ENCODE measurements at places on chromosomes 6 and 20.

GRCh38 chr6:2630891-2631571 is 119.7 kb downstream of the MYLK4 start:
- DNase-seq, result peak; percentile 90

DNA sequence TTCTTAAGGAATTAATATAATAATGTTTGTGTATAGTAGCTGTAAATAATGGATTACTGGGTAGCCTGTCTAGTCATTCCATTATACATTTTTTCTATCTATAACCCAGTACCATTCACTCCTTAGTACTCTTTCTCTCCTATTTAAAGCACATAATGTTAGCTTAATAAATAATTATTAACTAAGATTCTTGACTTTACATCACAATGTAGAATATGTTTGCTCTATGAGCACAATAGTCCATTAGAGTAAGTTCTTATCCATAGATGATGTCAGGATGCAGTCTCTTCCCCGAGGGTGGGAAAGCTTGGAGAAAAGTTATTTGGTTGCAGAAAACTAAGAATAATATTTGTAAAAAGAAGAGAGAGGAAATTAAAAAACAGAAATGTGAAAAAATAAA is 226.4 kb upstream of the EYS start:
- no peak for DNase-seq

- DNase-seq, result no peak
These were observed 3.5 kb upstream of the MOCS1 start for GRCh38 chr6:39937686-39938333.

GRCh38 chr6:79005024-79005423 is 73.0 kb downstream of the PHIP start:
- DNase-seq, result no peak

GRCh38 chr6:132567566-132567965 is 2.6 kb upstream of the TAAR6 start:
- DNase-seq, result no peak

DNA sequence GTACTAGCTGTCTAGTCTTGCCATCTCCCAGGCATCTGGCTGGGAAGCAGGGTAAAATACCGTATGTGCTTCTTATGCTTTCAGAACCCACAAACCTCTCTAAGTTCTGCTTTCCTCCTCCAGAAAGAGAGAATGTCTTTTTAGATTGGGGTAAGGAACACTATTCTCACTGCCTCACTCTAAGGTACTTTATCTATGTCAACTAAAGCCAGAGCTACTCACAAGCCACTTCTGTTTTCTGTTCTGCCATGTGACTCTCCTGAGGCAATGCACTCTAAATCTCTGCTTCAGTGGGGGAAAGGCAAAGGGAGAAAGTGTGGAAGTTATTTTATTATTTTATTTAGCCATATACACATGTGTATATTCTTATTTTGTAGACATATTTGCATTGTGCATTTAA is 15.6 kb downstream of the MEP1A start:
- DNase-seq, result no peak

DNA sequence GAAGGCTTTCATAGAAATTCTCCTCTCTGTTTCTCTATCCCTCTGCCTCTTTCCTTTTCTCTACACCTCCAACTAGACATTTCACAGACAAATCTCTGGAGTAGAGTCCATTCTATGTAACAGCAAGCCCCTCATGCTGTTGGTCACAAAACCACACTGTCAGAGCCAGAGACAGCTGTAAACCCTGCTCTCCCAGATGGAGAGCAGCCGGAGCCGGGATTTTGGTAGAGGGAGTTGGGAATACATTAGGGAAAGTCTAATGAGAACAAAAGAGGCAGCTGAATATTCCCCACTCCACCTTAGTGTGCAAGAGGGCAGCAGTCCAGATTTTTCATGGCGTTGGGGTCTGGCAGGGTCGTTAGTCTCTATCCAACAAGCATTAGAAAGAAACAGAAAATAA is 68.3 kb upstream of the EDN1 start:
- no peak for DNase-seq

- DNase-seq, result no peak
These were observed 59.5 kb downstream of the PSMG4 start for GRCh38 chr6:3318226-3318625.

- DNase-seq, result no peak
These were observed 174.1 kb downstream of the NRN1 start for GRCh38 chr6:5832668-5833067.

- no peak for DNase-seq
These were observed 497.8 kb downstream of the PREX1 start for GRCh38 chr20:48329676-48330664.

GRCh38 chr6:87094576-87094975 is 330 bp downstream of the CGA start:
- DNase-seq, result no peak

- no peak for DNase-seq
These were observed 4.0 kb downstream of the LRRC73 start for GRCh38 chr6:43506171-43506570.

DNA sequence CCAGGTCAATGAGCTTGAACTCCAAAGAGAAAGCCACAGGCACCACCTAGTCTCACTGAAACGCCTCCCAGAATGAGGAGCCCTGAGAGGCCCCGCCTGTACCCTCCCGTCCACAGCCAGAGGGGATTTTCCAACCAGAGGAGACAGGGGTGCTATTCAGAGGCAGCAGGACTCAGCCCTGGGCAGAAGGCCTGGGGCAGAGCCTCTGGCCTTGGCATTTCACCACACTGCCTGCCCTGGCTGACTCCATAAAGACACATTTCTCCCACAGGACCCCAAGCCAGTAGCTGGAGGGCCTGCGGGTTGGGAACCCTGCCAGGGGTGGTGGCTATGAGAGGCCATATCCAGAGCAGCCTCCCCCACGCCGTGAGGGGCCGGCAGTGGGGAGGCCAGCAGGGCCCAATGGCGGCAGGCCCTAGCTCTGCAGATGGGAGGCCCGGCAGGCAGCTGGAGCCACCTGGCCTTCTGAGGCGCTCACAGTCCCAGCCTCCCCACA is 159.3 kb downstream of the PREX1 start:
- no peak for DNase-seq

DNA sequence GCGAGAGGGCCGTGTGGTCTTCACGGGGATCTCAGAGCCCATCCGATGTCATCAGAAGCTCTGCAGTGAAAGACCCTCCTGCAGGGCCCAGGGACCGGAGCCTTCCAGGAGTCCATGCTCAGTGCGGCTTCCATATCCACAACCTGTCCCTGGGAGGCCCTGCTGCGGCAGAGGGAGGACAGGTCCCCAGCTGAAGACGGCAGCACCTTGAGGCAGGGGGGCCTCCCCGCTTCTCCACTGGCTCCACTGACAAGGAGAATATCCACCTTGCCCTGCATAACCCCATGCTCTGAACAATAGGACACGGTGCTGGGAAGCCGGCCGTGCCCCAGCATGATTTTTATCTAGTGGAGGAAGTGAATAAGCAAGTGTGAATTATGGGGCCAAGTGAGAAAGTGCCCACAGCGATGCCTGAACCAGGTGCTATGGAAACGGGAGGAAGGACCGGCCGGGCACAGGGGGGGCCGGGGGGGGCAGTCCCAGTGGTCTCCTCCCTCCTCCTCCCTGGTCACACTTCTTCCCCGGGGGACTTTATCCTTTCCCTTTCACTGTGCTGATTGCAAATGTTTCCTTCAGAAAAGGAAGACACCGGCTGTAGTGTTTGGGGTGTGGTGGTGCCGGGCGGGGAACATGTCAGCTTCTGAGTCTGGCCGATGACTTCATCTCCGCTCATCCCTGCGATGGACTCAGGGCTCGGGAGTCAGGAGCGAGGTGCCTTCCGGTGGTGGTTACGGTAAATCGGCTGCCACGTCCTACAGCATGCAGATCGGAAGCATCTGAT is 225.1 kb downstream of the ERMARD start:
- DNase-seq, result no peak

DNA sequence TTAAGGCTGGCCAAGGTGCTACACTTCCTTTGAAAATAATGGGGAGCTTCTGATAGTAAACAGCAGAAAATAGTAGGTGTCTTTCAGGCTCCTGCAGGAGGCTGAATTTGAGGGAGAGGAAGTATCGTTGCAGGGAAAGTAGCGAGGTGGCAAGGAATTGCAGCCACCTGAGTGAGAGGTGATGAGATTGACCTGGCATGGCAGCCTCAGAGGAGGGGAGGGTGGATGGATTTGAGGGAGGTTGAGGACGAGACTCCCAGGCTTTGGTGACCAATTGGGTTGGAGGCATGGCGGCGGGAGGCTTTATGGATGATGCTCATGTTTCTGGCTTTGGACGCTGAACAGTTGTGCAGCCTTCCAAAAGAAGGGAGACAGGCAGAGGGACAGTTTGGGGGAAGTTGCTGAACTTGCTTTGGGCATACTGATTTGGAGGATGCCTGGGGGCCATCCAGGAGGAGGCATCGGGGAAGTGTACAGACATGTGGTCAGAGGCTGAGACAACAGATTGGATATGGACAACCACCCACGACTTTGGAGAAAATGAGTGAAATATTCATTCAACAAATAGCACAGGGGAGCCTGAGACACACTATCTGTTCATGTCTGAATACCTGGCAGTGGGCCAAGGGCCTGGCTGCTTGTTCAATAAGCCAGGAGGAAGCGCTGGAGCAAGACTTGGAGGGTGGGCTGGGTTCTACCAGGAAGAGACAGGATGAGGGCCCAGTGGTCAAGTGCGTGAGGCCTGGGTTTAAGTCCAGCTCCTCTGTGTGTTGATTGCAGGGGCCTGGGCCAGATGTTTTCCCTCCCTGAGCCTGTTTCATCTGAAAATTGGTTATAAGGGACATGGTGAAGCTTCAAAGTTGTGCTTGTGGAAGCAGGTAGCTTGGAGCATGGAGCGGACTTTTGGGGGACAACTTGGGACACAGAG is 113.2 kb downstream of the CEBPB start:
- DNase-seq, result no peak

DNA sequence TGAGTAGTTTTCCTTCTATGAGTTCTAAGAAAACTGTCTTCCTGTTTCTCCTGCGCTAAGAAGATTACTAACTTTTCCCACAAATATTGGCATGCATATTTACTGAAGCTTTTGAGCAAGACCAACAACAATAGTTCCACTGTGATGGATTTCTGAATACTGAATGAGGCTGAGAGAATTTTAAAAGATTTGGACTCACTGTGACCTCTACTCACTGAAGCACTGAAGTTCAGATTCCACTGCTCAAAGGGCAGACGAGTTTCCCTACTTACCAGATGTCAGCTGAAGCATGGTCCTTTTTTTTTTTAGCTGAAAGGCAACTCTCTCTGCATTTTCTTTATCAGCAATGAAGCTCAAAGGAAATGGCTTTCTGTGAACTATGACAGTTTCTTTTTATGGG is 718.5 kb downstream of the RFPL4B start:
- no peak for DNase-seq

GRCh38 chr6:44662461-44663121 is 275.1 kb downstream of the CDC5L start:
- DNase-seq, result no peak

GRCh38 chr20:36881888-36882287 is 6.0 kb downstream of the TLDC2 start:
- no peak for DNase-seq

- no peak for DNase-seq
These were observed 1955.7 kb upstream of the DEFB115 start for GRCh38 chr20:29301624-29302259.

- no peak for DNase-seq
These were observed 6.1 kb downstream of the EZR start for GRCh38 chr6:158813032-158813431.

GRCh38 chr6:16145038-16145437 is 16.2 kb downstream of the MYLIP start:
- DNase-seq, result no peak

DNA sequence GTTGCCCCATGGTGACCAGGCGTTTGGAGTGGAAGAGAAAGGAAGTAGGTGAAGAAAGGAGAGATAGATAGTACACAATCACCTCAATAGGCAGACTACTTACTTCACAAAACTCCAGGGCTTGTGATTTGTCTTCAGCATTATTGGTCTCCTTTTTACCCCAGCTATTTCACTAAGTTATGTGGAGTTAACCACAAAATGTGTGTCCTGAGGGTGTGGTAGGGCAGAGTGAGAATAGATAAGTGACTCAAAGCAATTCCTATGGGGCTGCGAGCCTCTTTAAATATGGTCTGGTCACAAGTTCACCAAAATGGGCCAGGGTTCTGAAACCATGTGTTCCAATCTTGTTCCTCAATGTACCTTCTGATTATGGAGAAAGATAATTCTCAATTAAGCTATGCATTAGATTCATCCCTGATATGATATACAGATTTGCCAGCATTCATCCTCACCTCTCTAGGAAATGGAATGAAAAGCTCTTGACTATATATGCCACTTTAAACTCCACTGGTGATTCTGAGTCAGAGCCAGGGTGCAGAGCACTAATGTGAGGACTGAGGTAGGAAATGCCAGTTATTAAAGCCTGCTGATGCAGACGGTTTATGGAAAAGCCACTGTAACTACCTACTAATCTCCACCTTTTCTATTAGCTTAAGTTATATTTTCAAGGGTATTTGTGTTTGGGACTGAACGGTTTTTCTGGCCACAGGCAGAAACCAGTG is 310.6 kb upstream of the MANEA start:
- DNase-seq, result no peak

DNA sequence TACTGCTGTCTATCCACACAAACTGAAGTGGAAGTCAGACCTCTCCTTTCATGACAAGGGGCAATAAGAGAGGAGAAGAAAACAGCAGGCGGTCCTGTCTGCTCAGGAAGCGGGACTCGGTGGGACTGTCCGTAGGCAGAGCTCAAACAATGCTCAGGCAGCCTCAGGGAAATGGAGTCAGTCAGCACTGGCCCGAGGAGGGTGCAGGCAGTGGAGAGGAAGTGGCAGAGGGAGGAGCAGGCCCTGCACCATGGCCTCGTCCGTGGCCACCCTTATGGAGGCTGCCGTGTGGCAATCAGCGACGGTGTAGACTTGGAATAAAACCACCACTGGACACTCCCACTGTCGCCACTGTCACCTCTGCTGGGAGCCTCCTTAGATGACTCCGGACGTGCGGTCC is 19.6 kb downstream of the FOXC1 start:
- no peak for DNase-seq

- DNase-seq, result no peak
These were observed 527 bp downstream of the TOMM34 start for GRCh38 chr20:44959638-44960102.

- DNase-seq, result no peak
These were observed 101.6 kb upstream of the FRMD1 start for GRCh38 chr6:168180548-168181011.

DNA sequence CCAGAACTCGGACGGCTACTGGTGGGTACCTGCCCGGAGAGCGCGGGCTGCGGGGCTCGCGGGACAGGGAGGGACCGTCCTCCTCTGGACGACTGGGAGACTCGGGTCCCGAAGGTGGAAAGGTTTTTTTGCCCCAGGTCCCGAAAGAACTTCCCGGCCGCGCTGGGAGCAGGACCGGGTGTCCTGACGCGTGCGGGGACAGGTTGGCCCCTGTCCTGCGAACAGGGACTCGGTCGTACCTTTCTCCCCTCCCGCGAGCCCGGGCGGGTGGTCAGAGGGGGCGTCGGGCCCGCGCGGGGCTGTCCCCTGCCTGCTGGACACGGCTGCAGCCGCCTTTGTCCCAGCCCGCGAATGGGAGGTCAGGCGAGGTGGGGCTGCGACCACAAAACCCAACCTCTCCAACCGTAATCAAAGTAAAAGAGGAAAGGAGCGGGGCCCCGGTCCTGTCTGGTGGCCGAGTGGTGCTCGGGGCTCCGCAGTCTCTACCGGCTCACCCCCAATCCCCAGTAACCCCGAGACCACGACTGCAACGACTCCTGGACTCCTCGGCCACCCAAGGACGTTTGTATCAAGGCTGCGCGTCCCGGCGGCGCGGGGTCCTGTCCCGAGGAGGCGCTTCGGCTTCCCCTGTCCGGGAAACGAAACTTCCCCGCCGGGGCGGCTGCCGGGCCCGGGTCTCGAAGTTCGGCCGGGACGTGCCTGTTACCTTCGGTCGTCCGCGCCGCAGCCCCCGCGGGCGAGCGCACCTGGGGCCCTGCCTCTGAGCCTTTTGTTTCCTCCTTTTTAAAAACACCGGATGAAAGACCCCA is 798 bp downstream of the DSP start:
- DNase-seq, result no peak
